Stimulated activated CD4-positive, alpha-beta T cell treated with anti-CD3 and anti-CD28 coated beads, TNF-alpha, amount 100 ng/mL, for 1 hour (primary cell): ENCODE measurements at places on chromosomes 7 and 10.

GRCh38 chr7:34320926-34321661 is 336.9 kb upstream of the NPSR1 start:
- DNase-seq, result no peak

- DNase-seq, result no peak
These were observed 55.6 kb upstream of the PNLIP start for GRCh38 chr10:116490028-116490662.

DNA sequence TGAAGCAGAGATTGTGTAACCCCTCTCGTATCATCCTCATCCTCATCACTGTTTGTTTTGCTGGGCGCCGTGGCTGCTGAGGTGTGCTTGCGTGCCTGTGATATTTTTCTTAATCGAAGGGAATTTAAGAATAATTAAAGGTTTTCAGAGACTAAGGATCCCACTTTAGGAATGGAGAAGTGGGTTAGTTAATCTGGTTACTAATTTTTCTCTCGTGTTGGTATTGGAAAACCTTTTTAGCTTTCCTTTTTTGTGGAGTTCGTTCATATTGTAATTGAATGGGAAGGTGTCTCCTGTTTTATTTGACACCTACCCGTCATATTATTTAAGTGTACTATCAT is 1.3 kb downstream of the UBN2 start:
- no peak for DNase-seq

- DNase-seq, result no peak
These were observed 39.3 kb downstream of the SPDYE5 start for GRCh38 chr7:75531359-75531821.

DNA sequence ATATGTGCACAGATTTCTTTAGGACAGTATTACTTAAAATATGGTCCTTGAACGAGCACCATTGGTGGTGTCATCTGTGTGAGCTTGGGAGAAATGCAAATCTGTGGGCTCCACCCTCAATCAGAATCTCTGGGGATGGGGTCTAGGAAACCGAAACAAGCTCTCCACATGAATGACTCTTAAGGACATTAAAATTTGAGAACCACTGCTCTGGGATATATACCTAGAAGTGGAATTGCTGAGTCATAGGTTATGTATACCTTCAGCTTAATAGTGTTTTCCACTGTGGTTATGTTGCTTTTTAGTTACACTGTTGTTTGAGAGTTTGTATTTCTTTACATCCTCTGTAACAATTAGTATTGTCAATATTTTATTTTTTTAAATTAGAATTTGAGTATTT is 24.0 kb downstream of the ZNRF2 start:
- no peak for DNase-seq
